ENCODE measurements at places on chromosomes 7 and 10. TPM values are rescaled to one million over a fixed set of nuclear protein-coding genes. Genes with fewer than 3 reads are reported as not detected.

UNCX gene
- total RNA-seq: not detected

IGFBP1 gene
- total RNA-seq: not detected

DENND2A gene
- 5.1 TPM for total RNA-seq

PIK3AP1 gene
- 11.3 TPM for total RNA-seq

DNA sequence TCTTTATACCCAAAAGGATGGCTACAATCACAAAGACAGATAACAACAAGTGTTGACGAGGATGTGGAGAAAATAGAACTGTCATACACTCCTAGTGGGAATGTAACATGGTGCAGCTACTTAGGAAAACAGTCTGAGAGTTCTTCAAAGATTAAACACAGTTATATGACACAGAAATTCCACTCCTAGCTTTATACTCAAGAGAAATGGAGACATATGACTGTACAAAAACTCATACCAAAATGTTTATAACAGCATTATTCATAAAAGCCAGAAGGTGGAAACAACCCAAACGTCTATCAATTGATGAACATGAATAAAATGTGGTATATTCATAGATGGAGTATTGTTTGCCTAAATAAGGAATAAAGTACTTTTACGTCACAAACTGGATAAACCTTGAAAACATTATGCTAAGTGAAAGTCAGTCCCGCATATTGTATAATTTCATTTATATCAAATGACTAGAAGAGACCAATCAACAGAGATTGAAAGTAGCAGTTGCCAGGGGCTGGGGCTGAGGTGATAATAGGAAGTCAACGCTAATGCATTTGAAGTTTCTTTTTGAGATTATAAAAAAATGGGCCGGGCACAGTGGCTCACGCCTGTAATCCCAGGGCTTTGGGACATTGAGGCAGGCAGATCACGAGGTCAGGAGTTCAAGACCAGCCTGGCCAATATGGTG is 61.6 kb upstream of the SRPK2 start:
- no peak overlapping the region for H3K4me3 ChIP-seq
- no peak for DNase-seq
- no peaks in the 10 kb centered on the region for H3K4me1 ChIP-seq

GRCh38 chr10:28577506-28577905 is 44.6 kb downstream of the WAC start:
- no peaks in the 10 kb centered on the region for H3K27me3 ChIP-seq
- H3K36me3 ChIP-seq: no peaks in the 10 kb centered on the region
- no peak for DNase-seq

- H3K4me3 ChIP-seq: no peak overlapping the region
- H3K27me3 ChIP-seq: no peaks in the 10 kb centered on the region
- H3K27ac ChIP-seq: no peak overlapping the region
- H3K4me1 ChIP-seq: peaks cover 21% of the 10 kb centered on the region
These were observed 3.9 kb downstream of the MIOS start for GRCh38 chr7:7570584-7570983.

DNA sequence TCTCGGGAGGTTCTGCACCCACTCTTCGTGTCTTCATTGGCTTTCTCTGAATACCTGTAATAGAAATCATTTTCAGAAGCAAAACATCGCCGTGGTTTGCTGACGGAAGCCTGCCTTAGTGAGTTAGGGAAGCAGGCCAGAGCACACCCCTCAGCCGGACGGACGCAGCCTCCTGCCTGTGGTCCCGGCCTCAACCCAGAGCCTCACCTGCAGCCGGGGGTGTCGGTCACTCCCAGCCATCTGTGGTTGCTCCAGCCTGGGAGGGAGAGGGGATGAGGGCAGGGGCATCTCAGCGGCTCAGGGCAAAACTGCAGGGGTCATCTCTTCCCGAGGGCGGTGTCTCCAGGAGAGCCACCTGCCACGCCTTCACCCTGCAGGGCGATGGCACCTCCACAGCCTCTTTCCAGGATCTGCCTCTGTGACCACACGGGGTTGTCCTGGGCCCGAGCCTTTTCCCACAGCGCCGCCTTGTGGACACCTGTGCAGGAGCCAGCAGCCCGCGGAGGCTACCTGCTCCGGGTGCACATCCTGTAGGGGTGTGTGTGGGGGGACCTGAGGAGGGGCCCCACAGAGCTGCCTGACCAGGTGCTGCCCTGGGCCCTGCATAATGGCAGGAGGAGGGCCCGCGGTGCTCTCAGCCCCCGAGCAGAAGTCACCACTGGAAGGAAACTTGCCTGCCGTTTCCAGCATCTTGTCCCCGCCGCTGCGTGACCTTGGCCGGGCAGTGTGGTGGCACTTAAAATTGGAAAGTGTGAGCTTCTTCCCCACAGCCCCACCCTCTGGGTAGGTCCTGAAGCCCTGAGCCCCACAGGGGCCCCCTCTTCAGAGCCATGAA is 21.6 kb upstream of the AP5Z1 start:
- no peak overlapping the region for H3K4me3 ChIP-seq
- peak overlapping the region; percentile 43 for H3K27ac ChIP-seq
- no peaks in the 10 kb centered on the region for H3K4me1 ChIP-seq

DNA sequence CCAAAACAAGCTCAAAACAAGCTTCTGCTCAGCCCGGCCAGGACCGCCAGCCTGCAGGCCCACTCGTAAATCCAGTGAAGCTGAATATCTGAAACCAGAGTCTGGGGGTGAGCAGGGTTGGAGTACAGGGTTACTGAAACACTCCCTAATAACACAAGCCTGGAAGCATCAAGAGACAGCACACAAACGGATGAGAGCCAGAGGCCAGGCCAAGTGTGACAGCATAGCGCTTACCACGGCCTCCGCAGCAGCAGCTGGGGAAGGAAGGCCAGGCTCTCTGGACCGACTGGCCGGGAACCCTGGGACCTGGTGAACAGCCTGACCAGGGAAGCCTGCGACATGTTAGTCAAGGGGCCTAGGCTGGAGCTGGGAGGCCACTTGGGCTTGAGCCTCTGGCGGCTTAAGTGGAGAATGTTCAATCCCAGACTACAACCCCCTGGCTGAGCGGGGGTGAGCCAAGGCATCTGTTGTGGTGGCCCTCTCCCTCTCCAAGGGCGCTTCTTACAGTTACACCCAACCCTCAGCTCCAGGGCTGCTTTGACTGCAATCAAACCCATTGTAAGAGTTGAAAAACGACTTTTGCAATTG is 21.7 kb upstream of the RNF32 start:
- H3K36me3 ChIP-seq: no peaks in the 10 kb centered on the region
- H3K4me1 ChIP-seq: no peaks in the 10 kb centered on the region
- H3K27me3 ChIP-seq: peaks cover 39% of the 10 kb centered on the region
- H3K4me3 ChIP-seq: no peak overlapping the region
- no peak overlapping the region for H3K27ac ChIP-seq
- DNase-seq: no peak

- no peaks in the 10 kb centered on the region for H3K4me1 ChIP-seq
- H3K27me3 ChIP-seq: no peaks in the 10 kb centered on the region
- DNase-seq: no peak
- H3K36me3 ChIP-seq: no peaks in the 10 kb centered on the region
- H3K4me3 ChIP-seq: no peak overlapping the region
- H3K27ac ChIP-seq: no peak overlapping the region
These were observed 91.2 kb upstream of the PITRM1 start for GRCh38 chr10:3263747-3264146.

- peak overlapping the region; percentile 70 for H3K27ac ChIP-seq
- H3K4me1 ChIP-seq: peaks cover 72% of the 10 kb centered on the region
- no peak overlapping the region for H3K4me3 ChIP-seq
- H3K36me3 ChIP-seq: no peaks in the 10 kb centered on the region
- no peak for DNase-seq
- H3K27me3 ChIP-seq: no peaks in the 10 kb centered on the region
These were observed 14.4 kb downstream of the SGPL1 start for GRCh38 chr10:70830164-70830563.

DNA sequence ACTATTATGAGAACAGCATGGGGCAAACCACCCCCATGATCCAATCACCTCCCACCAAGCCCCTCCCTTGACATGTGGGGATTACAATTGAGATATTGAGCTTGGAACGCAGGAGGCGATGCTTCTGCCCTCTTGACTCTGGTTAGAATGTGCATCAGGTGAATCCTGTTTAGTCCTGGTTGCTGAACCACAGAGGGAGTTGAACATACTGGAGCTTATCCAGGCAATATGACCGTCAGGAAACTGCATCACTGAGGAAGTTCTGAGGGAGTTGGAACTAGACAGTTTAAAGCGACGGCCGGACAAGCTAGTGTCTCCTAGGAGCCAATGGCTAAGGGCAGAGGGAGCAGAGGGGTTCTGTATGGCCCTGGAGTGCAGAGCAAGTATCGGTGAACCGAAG is 31.8 kb upstream of the GARS1 start:
- H3K4me3 ChIP-seq: no peak overlapping the region
- H3K4me1 ChIP-seq: no peaks in the 10 kb centered on the region
- no peaks in the 10 kb centered on the region for H3K27me3 ChIP-seq

DNA sequence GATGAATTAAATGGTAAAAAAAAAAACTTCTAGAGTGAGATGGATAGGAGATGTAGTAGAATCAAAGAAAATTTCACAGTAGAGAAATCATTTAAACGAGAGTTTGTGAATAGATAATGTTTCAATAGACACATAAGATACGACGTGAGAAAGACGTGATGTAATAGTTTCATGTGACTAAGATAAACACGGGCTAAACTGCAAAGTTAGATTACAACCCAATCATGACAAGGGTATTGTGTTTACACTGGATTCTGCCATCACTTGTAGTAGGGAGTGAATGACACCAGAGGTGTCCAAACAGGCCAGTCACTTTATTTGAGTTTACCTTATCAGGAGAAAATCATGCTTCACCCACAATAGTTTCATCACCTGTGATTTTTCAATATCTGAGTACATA is 21.6 kb downstream of the SEMA3D start:
- H3K4me1 ChIP-seq: no peaks in the 10 kb centered on the region
- H3K4me3 ChIP-seq: no peak overlapping the region
- no peak overlapping the region for H3K27ac ChIP-seq

- H3K4me3 ChIP-seq: no peak overlapping the region
- H3K36me3 ChIP-seq: no peaks in the 10 kb centered on the region
- H3K27me3 ChIP-seq: no peaks in the 10 kb centered on the region
These were observed 32.7 kb downstream of the TSPAN15 start for GRCh38 chr10:69483963-69484362.

GRCh38 chr7:32255036-32255435 is 184.8 kb upstream of the PDE1C start:
- no peak overlapping the region for H3K4me3 ChIP-seq
- H3K4me1 ChIP-seq: no peaks in the 10 kb centered on the region
- no peaks in the 10 kb centered on the region for H3K27me3 ChIP-seq
- H3K27ac ChIP-seq: no peak overlapping the region

DNA sequence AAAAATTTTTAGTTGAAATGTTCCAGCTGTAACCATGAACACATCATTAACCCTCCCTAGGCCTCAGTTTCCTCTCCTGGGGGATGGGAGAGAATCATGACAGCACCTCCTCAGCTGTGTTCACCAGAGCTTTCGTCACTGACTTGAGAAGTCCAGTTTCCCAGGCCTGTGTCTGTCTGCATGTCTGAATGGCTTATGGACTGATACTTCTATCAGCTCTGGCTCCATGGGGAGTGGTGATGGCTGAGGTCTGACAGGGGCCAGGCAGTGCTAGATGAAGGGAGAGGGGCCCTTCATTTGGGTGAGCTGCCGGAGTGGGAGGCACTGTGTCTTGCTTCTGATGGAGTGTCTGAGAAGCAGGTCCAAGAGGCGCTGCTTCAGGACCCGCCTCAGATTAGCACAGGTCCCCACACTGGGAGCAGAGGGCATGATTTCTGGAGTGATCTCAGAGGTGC is 192.9 kb downstream of the PTPN20 start:
- H3K27ac ChIP-seq: no peak overlapping the region
- no peaks in the 10 kb centered on the region for H3K36me3 ChIP-seq
- H3K27me3 ChIP-seq: no peaks in the 10 kb centered on the region
- no peak for DNase-seq
- no peaks in the 10 kb centered on the region for H3K4me1 ChIP-seq

DNA sequence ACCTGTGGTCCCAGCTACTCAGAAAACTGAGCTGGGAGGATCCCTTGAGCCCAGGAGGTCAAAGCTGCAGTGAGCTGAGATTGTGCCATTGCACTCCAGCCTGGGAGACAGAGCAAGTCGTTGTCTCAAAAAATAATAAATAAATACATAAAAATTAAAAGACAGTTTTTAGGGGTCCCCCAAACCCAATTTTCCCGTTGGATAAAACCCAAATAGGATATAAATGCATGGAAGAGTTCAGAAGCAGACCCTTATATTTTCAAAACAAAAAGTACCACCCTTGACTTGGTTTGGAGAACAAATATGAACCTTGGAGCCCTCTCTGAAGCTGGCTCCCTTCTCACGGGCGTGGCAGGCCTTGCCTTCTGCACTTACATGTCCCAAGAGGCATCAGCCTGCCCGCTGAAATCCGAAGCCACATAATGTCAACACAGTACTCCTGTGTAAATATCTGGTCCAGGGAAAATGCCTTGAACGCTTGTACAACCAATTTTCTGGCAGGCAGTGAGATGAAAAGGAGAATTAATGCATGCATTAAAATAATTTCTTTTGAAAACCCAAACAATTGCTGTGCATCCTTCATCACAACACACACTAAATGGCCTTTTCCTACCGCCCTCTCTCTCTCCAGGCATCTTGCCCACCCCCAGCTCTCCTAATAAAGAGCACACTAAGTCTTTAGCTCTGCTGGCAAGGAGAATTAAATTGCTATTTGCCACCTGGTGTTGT is 46.4 kb upstream of the PARD3 start:
- H3K27ac ChIP-seq: peak overlapping the region; percentile 52
- no peaks in the 10 kb centered on the region for H3K27me3 ChIP-seq
- H3K36me3 ChIP-seq: no peaks in the 10 kb centered on the region
- DNase-seq: peak; percentile 78
- peaks cover 52% of the 10 kb centered on the region for H3K4me1 ChIP-seq

DNA sequence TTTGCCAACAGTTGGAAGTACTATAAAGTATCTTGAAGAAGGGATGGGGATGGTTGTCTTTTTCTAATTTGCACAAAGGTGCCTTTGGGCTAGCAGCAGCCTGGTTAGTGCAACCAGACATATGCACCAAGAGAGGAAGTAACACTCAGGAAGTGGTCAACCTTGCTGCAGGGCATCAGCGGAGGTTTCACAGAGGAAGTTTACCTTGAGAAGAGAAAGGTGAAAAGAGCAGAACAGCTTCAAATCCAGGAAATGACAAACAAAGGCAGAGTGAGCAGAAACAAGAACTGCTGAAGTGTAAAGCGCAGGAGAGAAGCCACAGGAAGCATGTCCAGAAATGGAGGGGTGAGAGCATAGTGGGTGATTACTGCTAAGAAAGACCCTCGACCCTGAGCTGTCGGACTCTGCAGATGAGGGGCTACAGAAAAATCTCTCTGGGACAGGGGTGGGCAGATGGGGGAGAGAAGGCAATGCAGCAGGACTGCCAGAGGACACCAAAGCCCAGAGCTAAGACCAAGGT is 66.9 kb downstream of the STK17A start:
- H3K27ac ChIP-seq: peak overlapping the region; percentile 93
- peaks cover 76% of the 10 kb centered on the region for H3K4me1 ChIP-seq
- H3K4me3 ChIP-seq: no peak overlapping the region
- H3K27me3 ChIP-seq: no peaks in the 10 kb centered on the region
- DNase-seq: peak; percentile 60
- H3K36me3 ChIP-seq: no peaks in the 10 kb centered on the region

DNA sequence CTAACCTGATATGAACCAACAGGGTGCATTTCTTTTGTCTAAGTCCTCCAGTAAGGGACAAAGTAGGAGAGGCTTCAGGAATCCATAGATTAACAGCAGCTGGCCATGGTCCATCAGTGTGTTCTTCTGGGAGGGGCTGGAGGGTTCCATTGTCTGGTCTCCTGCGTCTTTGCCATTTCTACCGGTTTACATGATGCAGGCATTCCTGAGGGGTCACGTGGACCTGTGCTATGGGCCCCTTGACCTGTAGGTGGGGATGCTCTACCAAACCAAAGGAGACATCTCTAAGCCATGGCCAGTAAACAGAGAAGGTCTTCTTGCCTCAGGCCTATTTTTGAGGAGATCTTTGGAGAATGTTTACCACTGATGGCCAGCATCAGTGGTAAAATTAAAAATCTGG is 28.7 kb upstream of the HABP2 start:
- no peak for DNase-seq
- H3K4me3 ChIP-seq: no peak overlapping the region
- H3K27me3 ChIP-seq: no peaks in the 10 kb centered on the region
- H3K36me3 ChIP-seq: no peaks in the 10 kb centered on the region
- no peaks in the 10 kb centered on the region for H3K4me1 ChIP-seq

Data from transverse colon (tissue), 4 donors.